ENCODE measurements at places on chromosomes 7 and 10.

- DNase-seq = no peak
Observed at GRCh38 chr7:125154930-125155329, 225.3 kb upstream of the POT1 start.

- no peak for DNase-seq
Observed at GRCh38 chr7:44275146-44275545, 50.2 kb downstream of the CAMK2B start.

- DNase-seq = no peak
Observed at GRCh38 chr7:78792624-78793023, 660.8 kb downstream of the MAGI2 start.

DNA sequence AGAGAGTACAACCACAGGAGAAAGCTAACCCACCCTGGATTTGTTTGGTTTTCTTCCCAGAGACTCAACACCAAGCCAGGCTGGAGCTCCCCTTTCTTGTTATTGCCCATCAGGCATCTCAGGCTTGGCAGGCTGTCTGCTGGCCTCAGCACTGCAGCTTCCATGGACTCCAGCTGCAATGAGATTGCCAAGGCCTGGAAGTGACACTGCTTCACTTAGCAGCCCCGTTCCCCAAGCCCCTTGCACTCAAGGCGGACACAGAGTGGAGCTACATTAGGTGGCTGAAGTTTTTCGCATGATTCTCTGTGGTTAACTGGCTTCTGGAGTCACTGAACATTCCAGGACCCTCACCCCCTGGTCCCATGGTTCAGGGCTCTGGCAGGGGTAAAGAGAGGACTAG, 163.1 kb upstream of the GDF10 start:
- no peak for DNase-seq

DNA sequence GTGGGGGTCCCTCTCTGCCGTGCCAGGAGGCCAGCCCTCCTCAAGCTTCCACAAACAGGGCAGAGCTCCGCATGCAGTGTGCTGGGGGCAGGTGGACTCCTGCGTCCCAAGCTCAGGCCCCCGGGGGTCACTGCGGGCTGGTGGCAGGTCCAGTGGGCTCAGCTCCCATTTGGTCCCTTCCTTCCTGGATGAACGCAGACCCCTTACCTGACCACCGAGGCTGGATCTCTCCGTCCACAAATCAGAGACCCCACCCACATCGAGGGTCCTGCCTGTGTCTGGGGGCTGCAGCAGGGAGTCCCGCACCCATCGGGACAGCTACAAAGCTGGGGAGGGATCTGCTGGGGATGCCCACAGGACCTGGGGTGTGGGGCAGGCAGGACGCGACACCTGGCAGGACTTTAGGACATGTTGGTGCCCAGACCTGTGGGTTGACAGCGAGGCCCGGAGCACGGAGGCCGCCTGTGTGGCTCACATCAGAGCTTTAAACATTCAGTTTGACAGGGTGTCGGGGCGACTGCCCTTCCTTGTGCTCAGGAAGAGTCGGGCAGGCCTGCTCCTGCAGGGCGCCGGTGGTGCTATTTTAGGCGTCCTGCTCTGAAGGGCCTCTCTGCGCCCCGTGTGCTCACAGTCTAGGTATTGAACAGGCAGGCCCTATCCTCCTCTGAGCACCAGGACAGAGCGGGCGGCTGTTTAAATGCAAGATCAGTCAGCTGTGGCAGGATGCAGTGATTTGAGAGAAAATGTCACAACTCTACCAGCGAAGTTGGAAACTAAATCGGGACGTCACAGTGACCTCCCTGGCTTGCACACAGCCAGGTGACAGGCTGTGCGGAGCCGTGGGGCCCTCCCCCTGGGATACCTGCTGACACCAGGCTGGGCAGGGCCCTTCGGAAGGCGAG, 15.9 kb upstream of the CFAP46 start:
- no peak for DNase-seq

- no peak for DNase-seq
Observed at GRCh38 chr7:16874066-16874465, 7.7 kb downstream of the AGR3 start.

GRCh38 chr10:13068071-13068470, 31.9 kb upstream of the OPTN start:
- no peak for DNase-seq

DNA sequence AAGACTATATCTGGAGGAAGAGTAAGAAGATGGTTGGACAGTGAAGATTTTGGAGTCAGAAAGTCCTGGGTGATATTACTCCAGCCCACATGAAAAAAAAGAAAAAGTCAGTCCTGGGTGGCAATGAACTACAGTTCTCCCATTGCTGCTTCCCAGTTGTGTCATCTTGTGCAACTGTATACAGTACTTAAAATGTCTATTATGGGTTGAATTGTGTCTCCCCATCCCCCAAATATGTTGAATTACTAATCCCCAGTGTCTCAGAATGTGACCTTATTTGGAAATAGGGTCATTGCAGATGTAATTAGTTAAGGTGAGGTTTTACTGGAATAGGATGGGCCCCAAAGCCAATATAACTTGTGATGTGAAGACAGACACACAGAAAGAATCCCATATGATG, 15.6 kb downstream of the SEC23IP start:
- no peak for DNase-seq

GRCh38 chr7:17094963-17095574, 203.4 kb upstream of the AHR start:
- DNase-seq = peak; percentile 98

- peak; percentile 84 for DNase-seq
Observed at GRCh38 chr7:55129541-55130394, 111.0 kb downstream of the EGFR start.

- DNase-seq = peak; percentile 96
Observed at GRCh38 chr10:125035136-125035535, 93.2 kb downstream of the ZRANB1 start.

GRCh38 chr7:84999450-84999849, 187.4 kb downstream of the SEMA3D start:
- no peak for DNase-seq

DNA sequence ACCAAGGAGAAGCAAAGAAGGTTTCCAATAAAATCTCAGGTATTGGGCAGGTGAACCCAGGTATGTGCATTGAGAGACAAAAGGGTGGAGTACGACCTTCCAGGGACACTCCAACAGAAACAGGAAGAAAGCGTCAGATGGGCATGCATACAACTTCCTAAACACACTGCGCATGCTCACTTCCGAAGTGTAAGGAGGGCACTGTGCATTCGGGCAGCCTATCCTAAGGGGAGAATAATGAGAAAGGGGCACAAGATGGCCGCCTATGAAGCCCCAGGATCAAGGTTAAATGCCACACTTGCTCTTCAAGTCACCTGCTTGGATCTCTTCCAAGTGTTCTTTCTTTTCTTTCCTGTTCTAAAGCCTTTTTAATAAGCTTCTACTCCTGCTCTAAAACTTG, 39.4 kb upstream of the PRSS1 start:
- no peak for DNase-seq

- no peak for DNase-seq
Observed at GRCh38 chr7:81074406-81074805, 155.6 kb upstream of the SEMA3C start.

DNA sequence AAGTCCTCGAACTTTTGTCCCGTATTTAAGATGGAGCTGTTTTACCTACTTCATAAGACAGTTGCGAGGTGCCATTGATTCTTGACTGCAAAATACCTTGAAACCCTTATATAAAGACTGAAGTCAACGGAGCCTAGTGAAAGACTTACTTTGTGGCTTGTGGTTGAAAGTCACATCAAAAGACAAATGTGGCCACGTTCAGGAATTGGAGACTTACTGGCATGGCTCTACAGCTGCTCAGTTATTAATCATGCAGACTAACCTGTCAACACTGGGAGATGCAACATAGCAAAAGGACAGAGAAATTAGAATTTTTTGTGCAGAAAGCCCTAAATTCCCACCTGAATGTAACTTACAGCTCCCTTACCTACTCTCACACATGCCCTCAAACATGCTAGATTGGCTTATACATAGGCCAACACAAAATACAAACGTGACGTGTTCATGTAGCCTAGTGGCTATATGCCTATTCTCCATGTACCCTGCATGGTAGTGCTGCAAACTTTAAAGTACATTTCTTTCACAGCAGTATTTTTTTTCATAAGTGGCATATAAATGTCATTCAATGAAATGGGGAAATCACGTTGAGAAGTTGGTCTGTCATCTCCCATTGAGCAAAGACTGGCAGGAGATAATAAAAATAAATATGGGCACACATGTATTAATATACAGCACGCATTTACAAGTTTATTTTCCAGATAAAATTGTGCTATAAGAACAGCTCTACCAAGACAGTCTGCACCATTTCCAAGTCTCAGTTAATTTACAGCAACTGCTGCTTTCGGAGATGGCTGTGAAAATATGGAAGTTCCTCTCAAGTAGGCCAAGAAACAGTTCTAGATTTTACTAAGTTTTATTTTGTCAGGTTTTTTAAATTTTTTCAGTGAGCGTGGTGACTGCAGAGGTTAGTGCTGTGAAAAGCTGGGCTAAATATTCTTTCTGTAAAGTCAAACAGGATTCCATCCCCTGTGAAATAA, 170.4 kb upstream of the C7orf33 start:
- DNase-seq = no peak

- DNase-seq = no peak
Observed at GRCh38 chr7:12281038-12281437, 69.9 kb downstream of the TMEM106B start.

GRCh38 chr7:28483112-28483511, 70.8 kb downstream of the CREB5 start:
- peak; percentile 62 for DNase-seq

DNA sequence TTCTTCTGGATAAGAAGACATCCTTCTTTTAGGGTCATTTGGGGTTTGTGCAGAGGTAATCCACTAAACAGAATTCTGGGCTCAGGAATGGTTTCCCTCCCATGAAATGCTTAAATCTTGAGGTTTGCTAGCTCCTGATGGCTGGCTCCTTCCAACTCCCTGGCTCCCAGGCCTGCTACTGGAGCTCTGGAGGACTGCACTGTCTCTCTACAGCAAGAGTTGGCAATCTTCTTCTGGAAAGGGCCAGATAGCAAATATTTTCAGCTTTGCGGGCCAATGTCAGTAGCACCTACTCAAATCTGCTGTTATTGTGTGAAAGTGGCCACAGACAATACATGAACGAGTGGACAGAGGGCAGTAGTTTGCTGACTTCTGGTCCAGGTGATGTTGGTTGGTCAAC, 174.2 kb upstream of the CTBP2 start:
- no peak for DNase-seq

GRCh38 chr10:98134117-98134430, 383 bp upstream of the R3HCC1L start:
- DNase-seq = no peak

- no peak for DNase-seq
Observed at GRCh38 chr10:129501652-129502436, 34.8 kb downstream of the MGMT start.

DNA sequence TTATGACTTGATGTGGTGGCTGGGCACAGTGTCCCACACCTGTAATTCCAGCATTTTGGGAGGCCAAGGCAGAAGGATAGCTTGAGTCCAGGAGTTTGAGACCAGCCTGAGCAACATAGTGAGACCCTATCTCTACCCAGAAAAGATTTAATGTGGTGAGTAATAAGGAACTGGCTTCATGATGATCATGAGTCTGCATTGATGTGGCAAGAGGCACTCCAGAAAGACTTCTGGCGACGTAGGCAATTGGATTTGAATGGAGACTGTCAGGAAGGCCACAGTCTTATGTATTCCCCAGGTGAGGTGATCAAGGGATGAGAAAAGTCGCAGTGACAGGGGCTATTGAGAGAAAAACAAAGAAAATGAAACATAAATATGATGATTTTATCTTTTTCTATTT, 138.0 kb downstream of the CACNB2 start:
- no peak for DNase-seq

GRCh38 chr10:107666214-107666613, 501.7 kb upstream of the SORCS1 start:
- no peak for DNase-seq

GRCh38 chr10:66187053-66187733, 738.6 kb upstream of the LRRTM3 start:
- DNase-seq = no peak

GRCh38 chr7:72405418-72405817, 6.7 kb downstream of the CALN1 start:
- DNase-seq = no peak

DNA sequence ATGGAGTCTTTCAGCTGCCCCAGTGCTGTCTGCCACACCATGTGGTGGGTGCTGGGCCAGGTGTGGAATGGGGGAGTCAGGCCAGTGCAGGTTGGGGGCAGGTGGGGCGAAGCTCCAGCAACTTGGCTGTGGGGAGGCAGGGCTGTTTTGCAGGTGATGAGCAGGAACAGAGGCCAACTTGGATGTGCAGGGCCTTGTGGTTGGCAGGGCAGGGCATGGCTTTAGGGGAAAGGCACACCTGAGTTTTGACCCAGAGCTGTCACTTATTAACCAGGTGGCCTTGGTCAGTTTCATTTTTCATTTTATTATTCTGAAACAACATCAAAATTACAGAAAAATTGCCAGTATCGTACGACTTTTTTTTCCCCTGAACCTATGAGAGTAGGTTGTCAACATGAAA, 1.1 kb upstream of the SFTPA2 start:
- DNase-seq = no peak

- no peak for DNase-seq
Observed at GRCh38 chr10:79061441-79062315, 7.1 kb upstream of the ZMIZ1 start.

- DNase-seq = no peak
Observed at GRCh38 chr10:6177880-6178281, 24.9 kb upstream of the PFKFB3 start.

DNA sequence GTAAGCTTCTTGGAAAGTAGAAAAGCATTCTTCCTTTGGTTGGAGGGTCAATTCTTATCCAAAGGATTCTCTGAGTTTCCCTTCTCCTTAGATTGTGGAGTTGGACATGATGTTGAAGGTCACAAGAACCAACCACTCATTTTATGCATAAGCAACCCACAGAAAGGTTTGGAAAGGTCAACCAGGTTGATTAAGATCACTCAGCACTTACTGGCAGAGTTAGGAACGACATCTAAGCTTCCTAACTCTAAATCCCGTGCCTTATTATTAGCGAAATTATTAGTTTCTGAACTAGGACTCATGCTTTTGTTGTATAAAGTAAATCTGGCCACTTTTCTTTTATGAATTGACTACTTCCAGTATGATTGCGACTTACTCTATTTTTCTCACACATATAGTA, 137.0 kb upstream of the MINDY3 start:
- DNase-seq = no peak

DNA sequence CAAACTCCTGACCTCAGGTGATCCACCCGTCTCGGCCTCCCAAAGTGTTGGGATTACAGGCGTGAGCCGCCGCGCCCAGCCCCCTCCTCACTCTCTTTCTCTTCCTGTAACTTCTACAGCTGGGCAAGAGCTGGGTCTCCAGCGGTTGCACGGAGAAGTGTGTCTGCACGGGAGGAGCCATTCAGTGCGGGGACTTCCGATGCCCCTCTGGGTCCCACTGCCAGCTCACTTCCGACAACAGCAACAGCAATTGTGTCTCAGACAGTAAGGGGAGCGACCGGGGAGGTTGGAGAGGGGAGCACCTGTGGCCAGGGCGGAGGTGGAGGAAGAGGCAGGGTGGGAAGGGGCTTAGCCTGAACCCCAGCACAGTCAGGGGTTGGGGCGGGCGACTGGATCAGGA, 41.4 kb downstream of the EPHB4 start:
- no peak for DNase-seq
